ENCODE measurements at places on chromosomes 6 and 20.

- DNase-seq = no peak
Measured at GRCh38 chr6:33786736-33787135, 2.2 kb downstream of the LEMD2 start.

GRCh38 chr6:125765944-125766343, 16.5 kb downstream of the HEY2 start:
- no peak for DNase-seq

DNA sequence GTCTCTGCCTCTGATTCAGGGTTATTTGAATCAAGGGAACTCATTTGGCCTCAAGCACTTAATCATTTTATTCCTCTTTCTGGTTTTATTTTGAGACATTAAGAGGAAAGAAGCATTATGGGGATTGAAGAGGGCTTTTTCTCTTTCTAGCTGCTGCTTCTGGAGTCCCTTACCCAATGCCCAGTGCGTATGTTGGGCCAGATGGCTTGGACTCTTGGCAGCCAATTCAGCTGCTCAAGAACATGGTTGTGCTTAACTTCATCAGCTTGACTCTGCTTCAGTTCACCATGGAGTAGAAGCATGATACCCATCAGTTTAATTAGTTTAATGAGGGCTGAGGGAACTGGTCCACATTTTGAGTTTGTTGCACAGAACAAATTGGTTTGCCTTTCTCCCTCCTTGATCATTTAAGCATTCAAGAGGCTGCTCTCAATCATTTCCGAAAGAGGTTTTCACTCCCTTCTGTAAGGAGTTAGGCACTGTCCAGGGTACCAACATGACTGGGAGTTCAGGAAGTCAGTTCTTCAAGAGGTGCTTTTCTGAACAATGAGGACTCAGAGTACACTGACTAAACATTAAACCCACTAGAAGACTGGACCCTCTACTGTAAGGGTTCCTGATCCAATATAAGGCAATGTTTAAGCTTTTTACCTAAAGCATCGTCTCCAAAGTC, 14.6 kb downstream of the PDYN start:
- DNase-seq = no peak

DNA sequence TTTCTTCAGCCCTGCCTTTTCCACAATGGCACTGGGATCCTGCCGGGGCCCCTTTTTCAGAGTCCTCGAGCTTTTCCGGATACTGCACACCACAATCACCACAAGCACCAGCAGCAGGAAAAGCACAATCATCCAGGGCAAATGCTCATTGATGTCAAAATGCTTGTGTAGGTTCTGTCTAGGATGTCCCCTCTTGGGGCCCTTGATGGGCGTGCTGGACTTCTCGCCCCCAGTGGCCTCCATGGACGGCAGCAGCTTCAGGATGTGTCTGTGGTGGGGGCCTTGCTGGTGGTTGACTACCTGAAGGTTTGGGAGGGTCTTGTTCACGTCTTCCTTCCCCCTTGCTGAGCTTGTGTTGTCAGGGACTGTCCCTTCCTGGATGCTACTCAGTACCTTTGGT, 25.7 kb downstream of the TNFRSF21 start:
- no peak for DNase-seq

DNA sequence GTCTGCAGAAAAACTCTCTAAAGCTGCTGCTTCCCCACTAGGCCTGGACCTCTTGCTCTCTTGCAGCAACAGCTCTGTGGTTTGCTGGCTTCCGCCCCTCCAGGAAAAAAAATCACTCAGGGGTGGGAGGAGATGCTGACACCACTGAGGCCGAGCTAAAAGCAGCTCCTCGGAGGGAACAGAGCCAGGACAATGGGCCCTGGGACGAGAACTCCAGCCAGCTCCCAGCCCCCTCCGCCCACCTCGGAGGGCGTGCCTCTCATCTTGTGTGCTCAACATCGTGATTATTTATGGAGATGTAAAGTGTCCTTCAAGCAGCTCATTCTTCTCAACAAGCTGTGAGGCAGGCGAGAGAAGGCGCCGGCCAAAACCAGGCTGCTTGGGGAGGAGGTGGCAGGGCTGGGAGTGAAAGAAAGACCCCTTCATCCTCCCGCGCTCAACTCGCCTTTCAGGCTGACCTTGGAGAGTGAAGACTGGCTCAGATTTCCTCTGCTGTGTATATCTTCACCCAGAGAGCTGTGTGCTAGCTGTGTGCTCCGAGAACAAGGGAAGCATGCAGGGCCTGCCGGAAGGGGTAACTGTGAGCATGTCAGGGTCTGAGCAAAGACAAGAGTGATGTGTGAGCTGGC, 53.5 kb upstream of the LRFN2 start:
- DNase-seq = no peak

GRCh38 chr6:2630359-2630758, 120.4 kb downstream of the MYLK4 start:
- DNase-seq = no peak

GRCh38 chr20:36462440-36463211, 78.7 kb upstream of the MYL9 start:
- no peak for DNase-seq

GRCh38 chr6:62283796-62284411, 2.1 kb downstream of the KHDRBS2 start:
- DNase-seq = no peak

GRCh38 chr6:105322499-105323225, 80.2 kb downstream of the PREP start:
- no peak for DNase-seq

DNA sequence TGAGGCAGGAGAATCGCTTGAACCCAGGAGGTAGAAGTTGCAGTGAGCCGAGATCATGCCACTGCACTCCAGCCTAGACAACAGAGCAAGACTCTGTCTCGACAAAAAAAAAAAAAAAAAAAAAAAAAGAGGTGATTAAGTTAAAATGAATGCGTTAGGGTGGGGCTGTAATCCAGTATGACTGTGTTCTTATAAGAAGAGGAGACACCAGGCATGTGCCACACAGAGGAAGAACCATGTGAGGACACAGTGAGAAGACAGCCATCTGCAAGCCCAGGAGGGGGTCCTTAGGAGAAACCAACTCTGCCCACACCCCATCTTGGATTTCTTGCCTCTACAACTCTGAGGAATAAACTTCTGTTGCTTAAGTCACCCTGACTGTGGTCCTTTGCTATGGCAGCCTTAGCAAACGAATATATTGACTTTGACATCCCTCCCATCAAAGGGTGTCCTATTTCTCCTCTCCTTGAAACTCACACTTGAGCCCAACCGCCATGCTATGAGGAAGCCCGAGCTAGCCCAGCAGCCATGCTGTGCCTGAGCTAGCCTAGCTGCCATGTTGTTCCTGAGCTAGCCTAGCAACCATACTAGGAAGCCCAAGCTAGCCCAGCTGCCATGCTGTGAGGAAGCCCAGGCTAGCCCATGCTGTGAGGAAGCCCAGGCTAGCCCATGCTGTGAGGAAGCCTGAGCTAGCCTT, 15.8 kb upstream of the PPP1R16B start:
- DNase-seq = no peak

- no peak for DNase-seq
Measured at GRCh38 chr20:44593751-44594150, 11.4 kb downstream of the PKIG start.

DNA sequence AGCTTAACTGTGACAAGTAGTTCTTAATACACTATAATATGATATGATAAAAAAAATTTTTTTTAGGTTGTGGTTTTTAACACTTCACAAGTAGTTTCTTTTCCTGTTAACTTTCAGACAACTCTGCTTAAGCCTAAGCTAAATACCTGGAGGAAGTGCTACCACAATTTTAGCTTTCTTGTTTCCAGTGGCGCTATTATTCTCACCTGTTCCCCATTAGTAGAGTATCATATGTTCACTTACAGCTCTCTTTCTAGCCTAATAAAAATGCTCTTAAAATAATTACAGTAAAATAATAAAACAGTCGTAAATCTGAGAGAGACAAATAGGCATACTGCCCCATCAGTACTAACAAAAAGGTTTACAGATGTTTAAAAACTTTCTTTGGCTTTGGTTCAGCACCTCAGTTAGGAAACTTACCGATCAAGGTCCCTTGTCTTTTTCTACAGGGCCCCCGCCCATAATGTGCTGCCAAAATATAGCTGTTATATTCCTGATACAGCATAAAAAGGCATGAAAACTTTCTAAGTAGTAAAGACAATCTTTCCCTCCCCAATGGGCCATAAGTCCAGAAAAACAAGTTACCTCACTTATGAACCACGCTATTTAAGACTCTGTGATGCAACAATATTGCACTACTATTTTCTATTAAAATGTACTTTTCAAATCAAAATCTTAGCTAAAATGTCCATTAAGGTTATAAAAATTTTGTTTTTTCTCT, 57.9 kb downstream of the SESN1 start:
- no peak for DNase-seq

- DNase-seq = no peak
Measured at GRCh38 chr6:79570129-79571029, 33.1 kb upstream of the LCA5 start.

DNA sequence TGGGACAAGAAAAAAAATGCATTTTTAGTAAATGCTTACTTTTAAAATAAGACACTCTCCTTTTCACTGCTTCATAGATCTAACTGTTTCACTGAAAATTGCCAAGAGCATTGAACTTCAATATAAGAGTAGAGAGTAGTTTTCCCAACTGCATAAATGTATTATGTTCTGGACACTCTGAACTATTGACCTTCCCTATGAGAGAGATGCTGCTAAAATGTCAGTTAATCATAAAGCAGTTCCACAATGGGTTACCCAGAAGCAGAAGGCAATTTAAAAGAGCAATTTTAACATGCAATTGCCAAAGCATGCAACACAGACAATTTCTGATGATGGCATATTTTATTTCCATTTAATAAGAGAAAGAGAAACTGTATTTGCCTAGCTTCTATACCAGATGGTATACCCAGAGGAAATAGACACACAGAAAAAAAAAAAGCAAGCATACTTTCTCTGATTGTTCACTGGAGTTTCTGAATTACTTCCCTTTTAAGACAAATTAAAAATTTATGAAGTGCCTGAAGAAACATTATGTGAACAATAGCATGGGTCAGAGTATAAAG, 279.1 kb upstream of the THEMIS start:
- DNase-seq = no peak

DNA sequence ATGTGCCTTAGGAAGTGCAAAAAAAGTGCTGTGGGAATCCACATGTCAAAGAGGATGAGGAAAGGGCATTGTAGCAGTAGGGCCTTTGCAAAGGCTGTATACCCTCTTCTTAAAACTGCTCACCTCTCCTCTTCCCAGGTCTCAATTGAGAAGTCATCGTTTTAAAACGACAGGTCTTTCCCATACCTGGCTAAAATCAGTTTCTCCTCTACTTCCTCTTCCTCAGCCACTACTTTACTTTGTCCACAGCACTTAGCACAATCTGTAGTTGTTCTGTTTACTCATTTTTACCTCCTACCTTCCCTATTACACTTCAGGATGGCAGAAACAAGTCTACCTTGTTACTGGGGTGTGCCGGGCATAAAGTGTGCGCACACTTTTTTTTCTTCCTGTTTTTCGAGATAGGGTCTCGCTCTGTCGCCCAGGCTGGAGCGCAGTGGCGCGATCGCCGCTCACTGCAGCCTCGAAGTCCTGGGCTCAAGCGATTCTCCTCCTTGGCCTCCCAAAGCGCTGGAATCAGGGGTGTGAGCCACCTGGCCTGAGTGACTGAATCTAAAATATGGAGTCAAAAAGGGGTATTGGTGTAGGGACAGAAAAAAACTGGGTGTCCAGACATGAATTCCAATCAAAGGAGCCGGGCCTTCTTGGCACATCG, 9.8 kb upstream of the ELOVL5 start:
- DNase-seq = no peak

DNA sequence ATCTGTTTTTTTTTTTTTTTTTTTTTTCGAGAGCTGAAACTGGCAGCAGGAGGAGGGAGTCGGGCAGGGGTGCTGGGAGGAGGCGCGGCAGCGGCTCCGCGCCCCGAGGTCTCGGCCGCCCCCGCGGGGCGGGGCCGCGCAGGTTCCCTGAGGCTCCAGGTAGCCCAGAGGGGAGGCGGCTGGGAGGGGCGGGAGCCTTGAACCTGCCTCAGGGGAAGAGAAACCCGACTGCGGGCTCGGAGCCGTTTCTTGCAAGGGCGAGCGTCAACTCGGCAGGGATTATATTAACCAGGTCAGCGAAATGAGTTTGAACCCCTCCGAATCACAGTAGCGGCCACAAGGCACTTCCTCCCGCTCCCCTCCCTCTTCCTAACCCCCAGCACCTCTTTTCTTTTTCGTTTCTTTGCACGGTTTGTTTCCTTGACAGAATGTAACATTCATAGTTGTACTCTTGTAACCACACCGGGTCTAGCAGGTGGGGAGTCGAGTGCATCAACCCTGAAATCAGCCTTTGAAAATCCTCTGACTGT, 2.0 kb downstream of the MYB start:
- DNase-seq = peak; percentile 82

DNA sequence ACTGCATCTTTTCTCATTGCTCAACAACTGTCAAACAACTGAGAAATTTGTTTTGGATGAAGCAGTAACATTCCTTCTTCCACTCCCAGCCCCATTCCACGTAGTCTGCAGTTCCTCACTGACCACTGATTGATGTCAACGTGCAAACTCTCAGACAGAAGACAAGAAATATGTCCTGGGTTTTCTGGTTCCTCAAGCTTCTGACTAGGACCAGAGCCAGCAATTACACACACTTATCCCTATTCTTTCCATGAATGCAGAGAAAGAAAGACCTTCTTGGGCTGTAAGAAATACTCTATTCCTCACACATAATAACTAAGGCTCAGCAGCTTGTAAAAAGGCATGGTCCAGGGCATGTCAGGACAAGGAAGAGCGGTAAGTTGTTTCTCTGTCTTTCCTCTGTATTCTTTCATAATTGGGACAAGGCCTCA, 790.1 kb upstream of the SLC35B3 start:
- DNase-seq = no peak

GRCh38 chr20:60254901-60255411, 296.7 kb downstream of the CDH26 start:
- DNase-seq = no peak

DNA sequence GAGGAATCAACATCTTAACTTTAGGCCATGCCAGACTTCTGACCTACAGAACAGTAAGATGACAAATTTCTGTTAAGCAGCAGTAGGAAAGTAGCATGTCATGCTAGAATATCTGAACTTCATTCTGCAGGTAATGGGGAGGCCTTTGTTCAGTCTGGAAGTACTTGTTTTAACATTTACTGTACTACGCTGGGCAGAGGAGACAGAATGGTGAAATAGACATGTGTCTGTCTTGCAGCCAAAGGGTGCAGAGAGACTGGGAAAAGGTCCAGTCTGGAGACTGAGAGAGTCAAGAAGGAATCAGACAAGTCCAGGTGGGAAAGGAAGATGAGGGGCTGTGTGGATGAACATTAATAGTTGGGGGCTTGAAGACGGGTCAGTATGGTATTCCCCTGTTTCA, 17.5 kb upstream of the ZBTB2 start:
- no peak for DNase-seq

- no peak for DNase-seq
Measured at GRCh38 chr6:151577257-151577656, 83.4 kb downstream of the CCDC170 start.

DNA sequence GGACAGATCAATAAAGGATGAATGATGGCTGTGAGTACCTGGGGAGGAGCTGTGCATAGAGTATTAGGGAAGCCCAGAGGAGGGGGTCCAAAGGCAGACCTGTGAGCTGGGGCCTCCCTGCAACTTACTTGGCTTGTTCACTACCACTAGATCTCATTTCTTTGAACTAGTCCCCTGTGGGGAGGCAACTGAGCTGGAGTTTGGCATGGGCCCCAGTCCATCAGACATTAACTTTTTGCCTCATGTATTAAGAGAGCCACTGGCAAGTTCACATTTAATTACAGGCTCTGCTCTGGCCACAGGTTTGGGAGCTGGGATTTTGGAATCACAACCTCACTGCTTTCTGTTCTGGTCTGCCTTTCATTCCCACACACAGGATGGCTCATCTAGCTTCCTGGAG, 254.1 kb downstream of the PRL start:
- DNase-seq = no peak
